Prostate gland (tissue), 2 donors: ENCODE measurements at places on chromosomes 16 and 17.

DNA sequence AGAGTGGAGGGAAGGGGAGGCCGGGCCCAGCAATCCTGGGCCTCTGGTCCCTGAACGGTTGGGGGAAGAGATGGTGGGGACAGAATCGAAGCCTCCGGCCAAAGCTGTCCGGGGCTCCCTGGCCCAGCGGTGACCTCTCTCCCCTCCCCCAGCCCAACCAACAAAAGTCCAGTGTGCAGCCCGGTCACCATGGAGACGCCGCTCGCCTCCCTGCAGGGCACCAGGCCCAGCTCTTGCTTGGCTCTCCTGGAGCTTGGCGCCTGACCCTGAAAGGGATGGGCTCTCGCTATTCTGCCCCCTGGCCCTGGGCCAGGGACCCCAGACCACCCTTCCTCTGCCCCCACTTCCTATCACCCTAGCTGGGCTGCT is 1.3 kb downstream of the METRN start:
- no peak for DNase-seq

DNA sequence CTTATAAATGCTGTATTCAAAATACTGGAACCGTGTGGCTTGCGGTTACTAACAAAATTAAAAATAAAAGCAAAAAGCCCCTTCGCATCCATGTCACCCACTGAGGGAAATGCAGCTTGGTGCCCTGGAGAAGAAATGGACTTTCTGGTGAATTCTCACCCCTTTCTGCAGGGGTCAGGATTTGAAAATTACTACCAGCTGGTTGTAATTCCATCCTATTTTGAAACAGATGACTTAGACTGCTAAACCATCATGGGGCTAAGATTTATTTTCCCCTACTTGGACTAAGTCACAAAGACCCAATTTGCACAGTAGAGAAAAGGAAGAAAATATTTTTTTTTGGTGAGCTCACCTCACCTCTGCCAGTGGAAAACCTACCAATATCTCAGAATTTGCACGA is 111.4 kb upstream of the MYOCD start:
- no peak for DNase-seq

GRCh38 chr16:30395155-30395991 is at the start of gene ZNF48:
Gene ZNF48, plus strand, starts transcription at chr16:30395420. Its CDS starts 375 bp downstream, at chr16:30395795.
- DNase-seq: peak; percentile 84

GRCh38 chr16:20995711-20996110 is 95.1 kb downstream of the LYRM1 start:
- DNase-seq: no peak

DNA sequence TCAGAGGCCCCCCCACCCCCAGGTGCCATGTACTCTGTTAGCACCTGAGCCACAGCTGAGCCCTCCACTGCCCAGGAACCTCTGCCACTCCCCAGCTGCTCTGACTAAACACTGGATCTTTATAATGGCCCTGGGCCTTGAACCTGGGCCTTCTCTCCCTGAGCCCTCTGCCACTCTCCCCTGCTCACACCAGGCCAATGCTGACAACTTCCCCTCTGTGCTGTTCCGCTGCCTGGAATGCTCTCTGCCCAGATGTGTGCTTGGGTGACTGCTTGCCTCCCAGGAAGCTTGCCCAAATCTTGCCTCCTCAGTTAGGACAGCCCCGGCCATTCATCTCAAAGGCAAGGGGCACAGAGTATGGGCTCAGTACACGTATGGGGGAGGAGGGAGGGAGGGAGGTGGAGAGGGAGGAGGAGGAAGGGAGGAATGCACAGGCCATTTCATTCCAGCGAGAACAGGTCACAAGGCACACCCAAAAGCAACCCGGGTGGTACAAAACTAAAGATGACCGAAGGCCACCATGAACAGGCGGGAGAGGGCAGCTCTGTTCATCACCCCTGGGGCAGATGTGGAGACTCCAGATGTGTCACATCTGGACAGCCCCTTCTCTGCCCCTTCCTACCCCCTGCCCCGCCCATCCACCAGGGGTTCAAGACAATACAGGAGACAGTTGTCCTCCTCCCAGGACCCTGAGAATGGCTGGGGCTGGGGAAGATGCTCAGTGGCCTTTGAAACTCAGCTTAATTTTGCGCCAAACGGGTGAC is 15.3 kb upstream of the TNFRSF13B start:
- DNase-seq: no peak

DNA sequence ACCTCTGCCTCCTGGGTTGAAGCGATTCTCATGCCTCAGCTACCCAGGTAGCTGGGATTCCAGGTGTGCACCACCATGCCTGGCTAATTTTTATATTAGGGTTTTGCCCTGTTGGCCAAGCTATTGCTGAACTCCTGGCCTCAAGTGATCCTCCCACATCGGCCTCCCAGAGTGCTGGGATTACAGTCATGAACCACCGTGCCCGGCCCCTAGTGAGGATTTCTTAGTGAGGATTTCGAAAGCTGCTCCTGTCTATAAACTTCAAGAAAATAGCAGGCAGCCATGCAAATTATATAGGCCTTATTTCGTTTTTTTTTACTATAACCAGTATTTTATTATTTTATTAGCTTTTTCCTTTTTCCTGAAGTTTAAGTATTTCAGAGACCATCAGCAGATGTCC is 41.6 kb downstream of the EPN2 start:
- DNase-seq: no peak

- DNase-seq: no peak
These were observed 146.6 kb downstream of the IRF8 start for GRCh38 chr16:86045591-86045971.

GRCh38 chr17:63309021-63309420 is 137.1 kb downstream of the CYB561 start:
- DNase-seq: no peak

GRCh38 chr17:35241520-35241919 is 1.4 kb upstream of the SLFN5 start:
- no peak for DNase-seq

DNA sequence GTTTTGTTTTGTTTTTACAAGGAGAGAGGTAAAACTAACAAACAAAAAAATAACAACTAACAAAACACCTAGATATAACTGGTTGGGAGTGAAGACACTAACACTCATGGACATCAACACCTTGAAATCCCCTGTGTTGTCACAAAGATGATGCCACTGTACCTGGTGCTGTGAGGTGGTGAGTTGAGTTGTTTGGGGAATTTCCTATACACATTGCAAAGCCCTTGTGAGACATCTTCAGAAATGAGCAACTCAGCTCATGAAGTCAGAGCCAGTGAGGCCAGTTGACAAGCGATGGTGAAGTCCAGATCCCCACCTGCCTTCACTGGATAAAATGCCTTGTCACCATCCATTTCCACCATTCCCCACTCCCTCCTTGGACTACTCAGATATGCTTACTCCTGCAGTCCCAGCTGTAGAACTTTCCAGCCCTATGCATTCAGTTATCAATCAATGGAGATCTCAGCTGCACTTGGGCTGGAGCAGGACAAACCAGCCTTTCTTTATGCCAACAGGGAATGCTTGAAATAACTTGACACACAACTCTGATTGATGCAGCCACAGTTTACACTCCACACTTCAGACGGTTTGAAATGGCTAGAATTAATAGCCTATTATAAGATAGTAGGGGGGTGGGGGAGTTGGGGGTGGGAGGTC is 22.2 kb downstream of the ANKFN1 start:
- no peak for DNase-seq

- DNase-seq: no peak
These were observed 417.1 kb upstream of the SOX9 start for GRCh38 chr17:71703701-71704100.

DNA sequence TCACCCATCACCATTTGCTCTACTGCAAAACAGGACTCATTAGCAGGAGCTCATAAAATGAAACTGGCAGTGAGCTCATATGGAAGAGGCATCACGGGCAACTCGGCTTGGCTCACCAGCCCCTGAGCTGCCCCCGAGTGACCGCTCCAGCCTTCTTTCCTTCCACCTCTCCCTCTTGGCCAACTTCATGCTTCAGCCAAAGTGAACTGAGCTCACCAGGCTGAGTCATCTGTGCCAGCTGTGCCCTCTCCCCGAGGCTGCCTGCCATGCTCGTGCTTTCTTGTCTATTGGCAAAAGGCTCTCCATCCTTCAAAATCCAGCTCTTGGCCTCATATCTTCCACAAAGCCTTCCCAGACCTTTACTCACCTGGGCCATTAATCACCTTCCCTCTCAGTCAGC is 391.4 kb downstream of the WWOX start:
- DNase-seq: no peak

DNA sequence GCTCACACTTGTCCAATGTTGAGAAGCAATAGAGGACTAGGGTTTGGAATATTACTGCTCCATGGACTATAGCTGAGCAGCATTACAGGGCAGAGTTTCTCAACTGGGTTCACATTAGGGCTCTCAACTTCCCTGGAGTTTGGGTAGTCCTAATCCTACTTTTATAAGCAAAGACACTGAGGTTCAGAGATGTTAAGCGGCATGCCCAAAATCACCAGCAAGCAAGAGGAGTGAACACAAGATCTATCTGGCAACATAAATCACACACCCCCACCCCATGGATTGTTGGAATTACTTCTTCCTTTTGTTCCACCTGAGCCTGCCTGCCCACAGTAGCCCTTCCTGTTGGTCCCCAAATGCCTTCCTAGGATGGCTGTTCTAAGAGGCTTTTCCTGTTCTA is 5.2 kb downstream of the TSNAXIP1 start:
- no peak for DNase-seq

DNA sequence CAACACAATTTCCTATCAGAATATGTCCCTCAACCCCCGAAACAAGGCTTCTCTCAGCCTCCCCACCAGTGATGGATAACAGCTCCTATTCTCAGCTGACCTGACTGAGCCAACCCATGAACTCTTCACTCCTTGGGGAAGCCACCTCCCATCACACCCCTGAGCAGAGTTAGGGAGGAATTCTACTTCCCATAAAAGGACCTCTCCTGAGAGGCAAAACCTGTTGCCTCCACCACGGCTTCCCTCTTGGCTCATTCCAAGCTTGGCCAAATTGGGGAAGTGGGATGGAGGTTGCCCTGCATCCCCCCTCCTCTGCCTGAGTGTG is 5.7 kb upstream of the RASL10B start:
- DNase-seq: no peak

DNA sequence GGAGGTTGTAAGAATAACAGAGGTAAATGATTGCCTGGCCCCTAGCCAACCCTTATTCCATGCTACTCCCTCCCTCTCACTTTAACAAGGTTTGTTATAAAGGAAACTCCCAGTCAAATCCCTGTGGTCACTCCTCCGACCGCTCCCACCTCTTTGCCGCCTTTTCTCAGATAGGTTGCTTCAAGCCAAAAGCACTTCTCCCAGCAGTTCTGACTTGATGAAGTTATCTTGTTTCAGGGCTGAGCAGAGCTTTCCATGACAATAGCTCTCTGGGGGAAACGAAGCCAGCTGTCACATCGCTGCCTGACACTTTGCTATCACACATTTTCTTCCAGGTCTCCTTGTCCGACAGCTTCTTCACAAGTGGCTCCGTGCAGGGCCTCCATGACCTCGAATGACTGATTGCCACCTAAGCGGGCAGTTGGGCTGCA is 278.6 kb downstream of the HAPSTR1 start:
- no peak for DNase-seq

GRCh38 chr17:77098884-77099545 is 41.8 kb upstream of the SEC14L1 start:
- DNase-seq: peak; percentile 53

GRCh38 chr16:56411123-56411522 is 14.2 kb downstream of the AMFR start:
- no peak for DNase-seq

- no peak for DNase-seq
These were observed 30.0 kb downstream of the SOX9 start for GRCh38 chr17:72150632-72151460.

DNA sequence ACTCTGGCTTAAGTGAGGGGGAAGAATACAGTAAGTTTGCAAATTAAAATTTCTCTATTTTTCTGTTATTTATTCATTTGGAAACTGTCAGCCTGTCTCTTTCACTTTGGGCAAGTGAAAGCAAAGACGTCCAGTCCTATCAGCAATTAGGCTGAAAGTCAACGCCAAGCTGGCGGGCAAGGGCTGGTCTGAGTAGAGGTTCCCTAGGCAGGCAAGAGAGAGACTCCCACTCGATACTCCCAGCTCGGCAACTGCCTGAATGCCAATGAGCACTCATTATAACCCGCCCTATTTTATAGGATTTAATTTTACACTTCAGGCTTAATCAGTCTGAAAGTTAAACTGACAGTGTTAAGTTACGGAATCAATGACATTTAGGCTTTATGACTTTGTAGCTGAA is 14.3 kb upstream of the SLC38A8 start:
- DNase-seq: no peak

DNA sequence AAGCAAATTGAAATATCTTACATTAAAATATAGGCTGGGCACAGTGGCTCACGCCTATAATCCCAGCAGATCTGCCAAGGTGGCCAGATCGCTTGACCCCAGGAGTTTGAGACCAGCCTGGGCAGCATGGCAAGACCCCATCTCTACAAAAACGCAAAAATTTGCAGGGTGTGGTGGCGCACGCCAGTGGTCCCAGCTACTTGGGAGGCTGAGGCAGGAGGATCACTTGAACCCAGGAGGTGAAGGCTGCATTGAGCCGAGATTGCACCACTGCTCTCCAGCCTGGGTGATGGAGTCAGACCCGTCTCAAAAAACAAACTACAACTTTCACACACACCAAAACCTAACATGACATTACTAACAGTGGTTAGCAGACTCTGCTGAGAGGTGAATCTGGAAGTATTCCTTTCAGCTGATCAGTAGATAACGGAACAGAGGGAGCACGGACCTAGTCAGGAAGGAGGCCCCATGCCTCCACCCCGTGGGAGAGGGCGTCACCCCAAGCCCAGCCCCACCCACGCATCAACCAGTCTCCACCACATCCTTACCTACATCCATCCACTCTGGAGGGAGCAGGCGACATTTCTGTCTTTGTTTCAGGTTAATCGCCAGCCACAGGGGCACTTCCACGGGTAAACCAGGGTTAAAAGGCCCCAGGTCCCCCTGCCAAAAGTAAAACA is 1.7 kb downstream of the GINS2 start:
- DNase-seq: no peak

DNA sequence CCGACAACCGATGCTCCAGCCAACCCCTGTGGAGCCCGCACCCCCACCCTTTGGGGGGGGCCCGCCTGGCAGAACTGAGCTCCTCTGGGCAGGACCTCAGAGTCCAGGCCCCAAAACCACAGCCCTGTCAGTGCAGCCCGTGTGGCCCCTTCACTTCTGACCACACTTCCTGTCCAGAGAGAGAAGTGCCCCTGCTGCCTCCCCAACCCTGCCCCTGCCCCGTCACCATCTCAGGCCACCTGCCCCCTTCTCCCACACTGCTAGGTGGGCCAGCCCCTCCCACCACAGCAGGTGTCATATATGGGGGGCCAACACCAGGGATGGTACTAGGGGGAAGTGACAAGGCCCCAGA is 17.9 kb downstream of the NGFR start:
- DNase-seq: no peak

- DNase-seq: no peak
These were observed 49.9 kb downstream of the ADCY7 start for GRCh38 chr16:50316102-50316847.

- DNase-seq: no peak
These were observed 11.1 kb upstream of the ABR start for GRCh38 chr17:1190751-1191331.
